DND-41 (cell line): ENCODE measurements at places on chromosomes 12 and 14.
A peak's percentile ranks its signal among the peaks of the same experiment; 100 is the strongest.

- DNase-seq, result no peak
Observed at GRCh38 chr14:76776428-76777251, 15.4 kb downstream of the VASH1 start.

- DNase-seq, result peak; percentile 31
Observed at GRCh38 chr12:123075646-123076171, 75.2 kb downstream of the PITPNM2 start.

DNA sequence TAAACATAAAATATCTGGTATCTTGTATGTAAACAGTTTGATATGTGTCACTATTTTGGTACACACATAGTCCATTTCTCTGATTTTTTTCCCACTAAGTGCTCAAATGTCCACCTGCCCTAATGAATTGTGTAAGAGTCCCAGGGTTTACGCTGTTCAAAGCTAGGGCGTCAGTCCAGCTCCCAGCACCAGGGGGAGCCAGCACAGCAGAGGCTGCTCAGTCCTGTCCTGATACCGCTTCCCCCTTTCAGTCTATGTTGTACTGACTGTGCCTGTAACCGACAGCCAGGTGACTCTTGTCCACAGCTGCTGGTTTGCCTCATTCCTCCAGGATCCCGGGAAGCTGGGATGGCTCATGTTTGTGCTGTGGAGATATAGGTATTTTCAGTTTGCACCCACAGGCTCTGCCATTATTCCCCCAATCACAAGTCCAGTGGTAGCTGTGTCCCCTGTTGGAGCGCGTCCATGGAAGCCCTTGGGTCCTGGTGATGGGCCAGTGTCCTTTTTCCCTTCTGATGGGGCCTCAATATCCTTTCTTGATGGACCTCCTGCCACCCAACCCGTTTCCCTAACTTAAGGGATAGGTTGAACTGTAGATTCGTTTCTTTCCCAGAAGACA is 242.0 kb downstream of the NEDD1 start:
- DNase-seq, result peak; percentile 61

DNA sequence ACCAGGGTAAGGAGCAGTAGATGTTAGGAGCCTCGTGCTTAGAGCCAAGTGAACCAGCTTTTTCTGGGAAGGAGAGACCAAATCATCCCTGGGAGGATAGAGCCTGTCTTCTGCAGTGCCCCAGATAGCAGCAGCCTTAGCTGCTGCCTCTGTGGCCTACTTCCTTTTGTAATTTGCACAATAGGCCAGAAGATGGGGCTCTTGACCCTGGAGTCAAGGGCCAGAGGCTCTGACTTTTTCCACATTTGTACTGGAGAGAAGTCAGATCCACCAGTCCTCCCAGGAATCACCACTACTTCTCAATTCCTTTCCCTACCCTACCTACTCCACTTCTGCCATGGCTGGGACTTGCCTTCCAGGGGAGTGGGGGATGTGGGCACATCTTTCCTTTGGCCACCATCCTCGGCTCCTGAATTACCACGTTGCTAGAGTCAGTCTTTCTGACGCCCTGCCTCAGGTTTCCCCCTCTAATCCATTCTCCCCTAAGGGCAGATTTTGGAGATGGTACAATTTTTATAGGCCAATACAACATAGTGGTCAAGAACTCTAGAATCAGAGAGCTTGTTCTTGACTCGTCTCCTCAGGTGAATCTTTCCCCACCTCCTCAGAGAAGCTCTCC is 3.3 kb upstream of the SLC4A8 start:
- DNase-seq, result peak; percentile 72

- DNase-seq, result no peak
Observed at GRCh38 chr12:7694556-7695236, 879 bp downstream of the GDF3 start.

DNA sequence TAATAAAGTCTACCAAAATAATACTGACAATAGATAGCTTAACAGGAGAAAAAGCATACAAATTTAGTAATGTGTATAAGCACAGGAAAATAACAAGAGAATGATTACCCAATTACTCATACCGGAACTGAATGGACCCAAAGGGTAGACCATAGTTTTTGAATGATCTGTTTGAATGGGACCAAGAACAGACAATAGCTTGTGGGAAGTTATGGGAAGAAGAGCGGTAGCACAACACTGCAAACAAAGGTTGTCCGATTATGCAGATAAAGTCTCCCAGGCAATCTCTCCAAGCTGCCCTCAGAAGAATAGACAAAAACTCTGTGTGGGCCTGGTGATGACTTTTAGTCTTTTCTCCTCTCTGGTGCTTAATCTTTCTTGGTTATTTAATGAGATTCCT is 96.6 kb upstream of the NEDD1 start:
- no peak for DNase-seq

GRCh38 chr14:73739899-73740617 is 25.9 kb upstream of the PNMA1 start:
- no peak for DNase-seq

- DNase-seq, result no peak
Observed at GRCh38 chr12:59624732-59625460, 29.1 kb downstream of the SLC16A7 start.

DNA sequence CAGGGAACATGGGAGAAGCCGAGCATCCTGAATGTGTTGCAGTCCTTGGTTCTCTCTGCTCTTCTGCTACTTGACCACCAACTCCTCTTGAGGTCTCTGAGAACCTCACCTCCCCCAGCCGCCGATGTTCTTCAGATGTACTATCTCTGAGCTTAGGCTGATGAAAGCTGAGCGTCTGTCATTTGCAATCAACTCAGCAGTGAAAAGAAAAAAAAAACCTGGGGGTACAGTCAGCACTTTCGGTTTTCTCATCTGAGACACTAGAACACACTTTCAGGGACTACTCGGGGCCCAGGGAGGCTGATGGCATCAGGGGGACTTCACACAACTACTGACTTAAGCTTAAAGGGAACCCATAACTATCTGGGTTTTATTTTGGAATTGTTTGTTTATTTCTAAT is 9.6 kb upstream of the FLVCR2 start:
- DNase-seq, result no peak

- no peak for DNase-seq
Observed at GRCh38 chr12:49105504-49106084, 5.1 kb downstream of the LMBR1L start.

GRCh38 chr14:74988131-74988530 is 14.6 kb upstream of the EIF2B2 start:
- no peak for DNase-seq

DNA sequence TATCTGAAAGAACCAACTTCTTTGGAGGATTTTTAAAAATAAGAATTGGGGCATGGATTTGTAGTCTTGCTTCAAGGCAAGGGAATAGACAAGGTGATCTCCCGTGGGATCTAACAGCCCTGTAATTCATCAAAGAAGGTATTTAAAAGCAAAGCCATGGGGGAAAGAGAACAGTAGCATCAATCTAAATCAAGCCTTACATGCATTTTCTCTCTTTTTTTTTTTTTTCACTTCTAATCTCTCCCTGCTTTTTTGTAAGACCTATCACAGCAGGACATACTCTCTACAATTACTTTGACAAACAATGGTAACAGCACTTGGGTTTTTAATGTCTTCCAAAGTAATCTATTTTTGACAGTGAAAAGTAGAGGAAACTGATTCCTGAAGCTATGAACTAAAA is 367.9 kb downstream of the PAWR start:
- no peak for DNase-seq

DNA sequence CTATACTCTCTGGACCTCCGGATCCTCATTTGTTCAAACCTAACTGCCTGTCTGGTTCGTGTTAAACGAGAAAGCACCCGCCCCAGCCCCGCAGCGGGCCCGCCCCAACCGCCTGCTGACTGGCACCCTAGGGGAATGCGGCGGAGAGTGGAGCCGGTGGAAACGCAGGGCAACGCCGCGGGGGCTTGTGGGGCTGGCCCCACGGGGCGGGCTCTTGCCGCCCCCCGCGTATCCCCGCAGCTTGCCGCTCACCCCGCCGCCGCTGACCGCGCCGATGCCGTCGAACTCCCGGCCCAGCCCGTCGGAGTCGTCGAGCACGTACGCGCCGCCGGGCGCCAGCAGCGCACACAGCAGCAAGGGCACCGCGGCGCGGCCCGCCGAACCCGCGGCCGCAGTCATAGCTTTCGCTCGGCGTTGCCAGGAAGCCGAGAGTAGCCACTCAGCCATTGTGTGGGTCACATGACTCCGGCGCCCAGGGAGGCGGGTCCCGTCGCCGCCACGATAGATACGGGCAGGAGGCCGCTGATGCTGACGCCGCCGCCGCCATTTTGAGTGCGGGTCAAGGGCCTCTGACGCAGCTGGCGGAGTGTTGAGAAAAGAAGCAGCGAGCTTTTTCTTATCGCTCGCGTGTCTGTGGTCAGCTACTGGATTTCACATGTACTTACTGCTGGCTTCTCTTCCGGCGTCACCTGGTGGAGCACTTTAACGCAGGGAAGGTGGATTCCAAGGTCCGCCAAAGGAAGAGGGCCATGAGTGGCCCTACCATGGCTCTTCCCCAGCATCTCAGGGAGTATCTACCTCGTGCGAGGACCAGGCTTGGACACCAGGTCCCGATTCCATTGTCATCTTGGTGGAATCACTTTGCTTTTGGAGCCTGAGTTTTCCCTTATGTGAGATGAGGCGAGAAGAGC is at the start of gene GALC:
Gene GALC, minus strand, starts transcription at position 465 of the 911 bp plus-strand sequence. Its CDS starts 18 bp downstream, at position 447.
- no peak for DNase-seq

GRCh38 chr12:53533471-53533870 is 26.2 kb upstream of the NPFF start:
- no peak for DNase-seq

- no peak for DNase-seq
Observed at GRCh38 chr14:65817011-65817410, 404.5 kb downstream of the FUT8 start.

GRCh38 chr12:103771466-103771865 is 69.6 kb downstream of the NT5DC3 start:
- peak; percentile 9 for DNase-seq

- no peak for DNase-seq
Observed at GRCh38 chr12:65616022-65616421, 208.3 kb upstream of the HMGA2 start.

- no peak for DNase-seq
Observed at GRCh38 chr14:106069804-106070625, 543.6 kb downstream of the TMEM121 start.

DNA sequence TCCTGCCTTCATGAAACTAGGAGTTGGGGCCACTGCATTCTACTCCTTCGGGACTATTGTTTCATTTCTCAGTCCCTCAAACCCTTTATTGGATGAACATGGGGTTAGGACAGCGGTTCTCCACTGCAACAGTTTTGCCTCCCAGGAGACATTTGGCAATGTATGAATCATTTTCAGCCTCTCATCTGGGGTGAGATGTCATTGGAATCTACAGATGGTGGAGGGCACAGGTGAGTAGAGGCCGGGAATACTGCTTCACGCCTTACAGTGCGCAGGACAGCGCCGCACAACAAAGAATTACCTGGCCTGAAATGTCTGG is 649 bp upstream of the GNPNAT1 start:
- DNase-seq, result no peak

DNA sequence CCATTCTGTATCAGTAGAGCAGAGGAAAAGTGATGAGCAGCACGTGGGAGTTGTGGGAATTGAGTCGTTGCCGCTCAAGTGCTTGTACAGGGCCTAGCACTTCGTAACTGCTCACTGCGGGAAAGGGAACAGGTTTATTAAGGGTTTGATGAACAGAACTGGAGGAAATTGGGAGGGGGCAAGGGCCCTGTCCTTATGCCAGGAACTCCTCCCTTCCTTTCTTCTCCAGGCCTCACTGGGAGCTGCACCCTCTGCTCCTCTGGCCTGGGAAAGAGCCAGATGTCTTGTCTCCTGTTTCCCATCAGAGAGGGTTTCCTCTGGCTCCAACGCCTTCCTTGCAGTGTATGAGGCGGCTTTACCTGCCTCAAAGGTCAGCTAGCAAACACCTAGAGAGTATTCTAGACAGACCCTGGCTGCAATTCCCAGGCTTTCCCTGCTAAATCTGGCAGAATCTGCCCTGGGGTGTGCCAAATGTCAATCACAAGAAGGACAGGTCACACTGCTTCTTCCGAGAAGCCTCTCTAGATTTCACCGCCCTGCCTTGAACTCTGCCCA is 78.4 kb downstream of the NTF3 start:
- DNase-seq, result no peak

DNA sequence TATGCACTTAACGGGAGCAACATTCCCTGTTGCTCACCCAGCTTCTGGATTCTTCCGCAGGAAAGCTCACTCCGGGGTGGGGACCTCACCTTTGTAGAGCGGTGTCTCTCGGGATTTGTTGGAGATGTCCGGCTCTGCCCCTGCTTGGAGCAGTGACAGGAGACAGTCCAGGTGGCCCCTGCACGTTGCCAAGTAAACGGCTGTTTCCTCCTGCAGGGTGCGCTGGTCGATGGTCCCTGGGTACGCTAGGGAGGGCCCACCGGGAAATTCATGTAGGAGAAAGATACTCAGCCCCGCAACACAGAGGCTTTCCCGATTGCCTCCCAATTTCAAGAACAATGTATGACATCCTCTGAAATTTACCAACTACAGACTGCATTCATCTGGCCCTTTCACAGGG is 23.1 kb downstream of the ASB2 start:
- no peak for DNase-seq
